ENCODE measurements at places on chromosomes 12 and 14.

DNA sequence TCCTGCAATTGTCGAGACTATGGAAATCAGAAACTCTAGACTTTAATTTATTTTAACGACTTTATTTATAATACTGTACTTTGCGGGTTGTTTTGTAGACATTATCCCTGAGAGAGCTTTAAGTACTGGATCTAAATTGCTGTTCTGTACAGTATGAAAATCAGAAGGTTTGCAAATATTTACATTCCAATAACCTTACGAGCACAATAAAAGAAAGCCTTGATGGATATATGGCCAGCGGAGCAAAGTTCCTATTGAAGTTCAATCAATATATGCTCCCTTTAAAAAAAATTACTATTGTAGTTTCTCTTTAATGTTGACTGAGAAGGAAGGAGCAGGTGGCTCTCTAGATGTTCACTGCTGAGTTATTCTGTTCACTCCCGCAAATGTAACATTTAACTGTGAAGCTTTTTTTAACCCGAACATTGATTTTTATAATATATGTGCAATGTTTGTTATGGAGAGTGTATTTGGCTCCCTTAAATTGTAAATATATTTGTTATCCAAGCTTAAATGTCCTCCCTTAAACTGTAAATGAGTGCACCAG is 235.3 kb downstream of the PLCZ1 start:
- no peak for DNase-seq

- no peak for DNase-seq
Measured at GRCh38 chr14:21978999-21979314, 305.3 kb upstream of the OR4E1 start.

DNA sequence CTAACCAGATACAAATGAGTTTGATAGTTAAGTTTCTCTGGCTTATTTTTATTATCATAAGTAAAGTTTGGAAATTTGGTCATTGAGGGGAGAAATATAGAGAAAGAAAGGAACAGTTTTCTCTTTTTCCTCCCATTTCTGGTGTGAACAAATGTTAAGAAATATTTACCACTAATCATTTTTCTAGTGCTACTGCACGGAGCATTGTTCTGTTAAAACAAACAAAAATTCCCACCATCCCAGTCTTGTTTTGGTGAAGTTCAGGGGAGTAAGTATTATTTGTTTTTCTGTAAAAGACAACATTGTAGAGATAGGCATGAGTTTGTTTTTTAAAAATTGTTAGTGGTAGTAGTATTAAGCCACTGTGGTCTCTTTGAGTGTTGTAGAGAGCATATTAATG is 135.3 kb downstream of the FGD4 start:
- no peak for DNase-seq

- DNase-seq: no peak
Measured at GRCh38 chr12:127169321-127170181, 1097.4 kb upstream of the TMEM132C start.

- no peak for DNase-seq
Measured at GRCh38 chr12:50690925-50691324, 73.0 kb upstream of the ATF1 start.

- DNase-seq: peak; percentile 56
Measured at GRCh38 chr12:71045781-71046180, 112.0 kb downstream of the TSPAN8 start.

GRCh38 chr14:31510222-31510621 is 22.4 kb upstream of the GPR33 start:
- no peak for DNase-seq

GRCh38 chr12:52050116-52050757 is 1.0 kb upstream of the NR4A1 start:
- no peak for DNase-seq

DNA sequence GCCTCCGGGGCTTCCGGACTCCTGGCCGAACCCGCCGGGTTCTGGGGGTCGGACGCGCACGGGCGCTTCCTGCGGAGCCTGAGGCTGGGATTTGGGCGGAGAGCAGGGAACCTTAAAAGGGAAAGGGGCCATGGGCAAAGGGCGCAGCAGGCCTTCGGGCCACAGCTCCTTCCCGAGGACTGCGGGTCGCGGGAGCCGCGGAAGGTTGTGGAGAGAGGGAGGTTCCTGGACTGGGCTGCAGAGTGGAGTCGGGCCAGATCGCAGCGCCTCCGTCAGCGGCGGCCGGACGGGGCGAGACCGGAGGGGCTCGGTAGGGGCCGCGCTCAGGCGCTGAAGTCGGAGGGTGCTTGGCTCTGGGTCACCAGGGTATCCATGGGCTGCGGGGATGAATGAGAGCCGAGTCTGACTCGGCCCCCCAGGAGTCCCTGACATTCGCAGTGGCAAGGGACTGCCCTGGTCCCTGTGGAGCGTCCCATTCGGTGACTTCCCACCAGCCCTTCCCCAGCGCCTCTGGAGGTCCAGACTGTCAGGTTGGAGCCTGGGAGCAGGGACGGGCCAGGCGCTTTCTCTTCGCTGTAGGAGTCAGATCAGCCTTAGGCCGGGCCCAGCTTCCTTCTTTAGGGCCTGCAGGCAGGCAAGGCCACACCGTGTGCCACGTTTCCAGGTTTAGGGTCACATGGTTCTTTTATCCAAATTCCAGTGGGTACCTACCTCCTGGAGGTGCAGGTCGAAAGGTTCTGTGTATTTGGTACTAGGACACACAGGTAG is 938 bp upstream of the SLC25A29 start:
- no peak for DNase-seq

DNA sequence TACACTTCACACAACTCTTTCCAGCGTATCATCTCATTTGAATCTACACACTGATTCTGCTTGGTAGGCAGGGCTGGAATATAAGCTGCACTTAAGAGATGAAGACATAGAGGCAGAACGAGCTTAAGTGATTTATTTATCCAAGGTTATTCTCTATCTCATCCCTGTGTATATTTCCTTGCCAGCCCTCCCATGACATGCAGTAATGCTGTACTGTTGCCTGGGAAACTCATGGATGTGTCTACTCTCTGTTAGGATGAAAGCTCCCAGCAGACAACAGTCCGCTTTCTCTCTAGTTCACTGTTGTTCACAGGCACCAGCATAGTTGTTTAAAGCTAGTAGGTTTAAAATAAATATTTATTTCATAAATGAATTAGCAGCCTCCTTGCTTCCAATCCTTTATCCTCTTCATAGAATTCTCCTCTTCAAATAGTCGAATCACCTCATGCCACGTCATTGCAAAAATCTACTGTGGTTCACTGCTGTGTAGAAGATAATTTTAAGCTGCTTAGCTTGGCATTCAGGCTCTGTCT is 25.4 kb downstream of the FGF6 start:
- no peak for DNase-seq

GRCh38 chr12:19915392-19916195 is 452.7 kb upstream of the PDE3A start:
- peak; percentile 58 for DNase-seq

- DNase-seq: no peak
Measured at GRCh38 chr12:93536766-93537488, 35.5 kb upstream of the SOCS2 start.

DNA sequence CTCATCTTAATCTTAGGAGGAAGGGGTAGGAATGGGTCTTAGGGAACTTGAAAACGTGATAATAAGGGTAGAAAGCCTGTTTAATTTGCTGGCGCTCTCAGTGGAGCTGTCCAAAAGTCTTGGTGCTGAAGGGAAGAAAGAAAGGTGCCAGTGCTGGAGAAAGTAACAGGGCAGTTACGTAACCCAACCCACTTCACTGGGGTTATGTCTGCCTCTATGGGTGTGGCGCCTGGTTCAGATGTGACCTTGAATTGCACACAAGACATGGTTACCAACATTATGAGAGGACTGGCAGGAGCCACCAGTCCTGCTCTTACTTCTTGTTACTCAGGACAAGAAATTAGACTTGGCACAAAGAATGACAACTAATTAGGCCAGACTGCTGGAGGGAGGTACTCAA is 18.6 kb upstream of the GPATCH2L start:
- DNase-seq: no peak

DNA sequence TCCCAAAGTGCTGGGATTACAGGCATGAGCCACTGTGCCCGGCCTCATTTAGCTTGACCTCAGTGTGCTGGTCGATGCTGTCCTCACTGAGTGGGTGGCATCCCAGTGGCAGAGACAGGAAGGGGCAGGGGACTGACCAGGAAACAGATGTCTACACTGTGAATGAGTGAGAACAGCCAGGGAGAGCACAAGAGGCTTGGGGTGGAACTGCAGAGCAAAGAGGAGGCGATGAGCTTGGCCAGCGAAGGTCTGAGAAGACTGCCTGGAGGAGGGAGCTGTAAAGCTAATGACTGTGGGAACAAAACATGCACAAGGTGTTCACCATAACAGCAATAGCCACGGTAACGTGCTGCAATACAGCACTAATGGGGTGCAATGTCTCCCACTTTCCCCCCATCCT is 57.2 kb upstream of the BEGAIN start:
- no peak for DNase-seq

DNA sequence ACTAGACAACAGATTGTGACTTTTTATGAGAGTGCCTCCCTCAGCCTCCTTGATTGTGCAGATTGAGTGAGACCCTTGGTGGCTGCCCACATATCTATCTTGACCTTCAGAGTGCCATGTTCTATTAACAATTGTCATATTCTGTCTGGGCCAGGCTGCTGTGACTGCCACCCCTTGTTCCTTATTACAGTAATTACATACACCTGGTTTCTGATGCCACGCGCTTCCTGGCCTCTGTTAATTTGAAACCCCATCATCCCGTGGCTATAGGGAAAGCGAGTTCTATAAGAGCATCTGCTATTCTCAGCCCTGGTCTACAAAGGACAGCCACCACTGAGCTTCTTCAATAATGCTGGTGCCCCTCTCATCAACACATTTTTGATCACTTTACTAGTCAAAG is 228.7 kb downstream of the PCNX1 start:
- DNase-seq: no peak

DNA sequence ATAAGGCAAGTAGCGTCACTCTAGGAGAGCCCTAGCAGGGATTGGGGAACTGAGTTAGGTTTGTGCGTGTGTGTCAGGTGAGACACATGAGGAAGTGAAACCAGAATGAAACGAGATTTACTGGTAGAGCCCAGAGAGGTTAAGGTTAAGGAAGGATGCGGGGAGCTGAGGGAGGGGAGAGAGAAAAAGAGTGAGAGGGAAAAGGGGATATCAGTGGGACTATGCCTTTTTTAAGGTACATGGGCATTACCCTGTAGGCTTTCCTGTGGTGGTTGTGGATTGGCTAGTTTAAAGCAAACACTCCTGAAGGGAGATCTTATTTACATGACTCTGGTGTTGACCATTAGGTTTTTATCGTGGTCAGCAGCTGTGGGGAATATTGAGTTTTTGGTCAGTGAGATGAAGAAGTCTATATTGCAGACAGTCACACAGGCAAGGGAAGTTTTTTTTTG is 13.9 kb downstream of the ZDHHC17 start:
- no peak for DNase-seq

- DNase-seq: no peak
Measured at GRCh38 chr12:119036878-119037825, 55.8 kb downstream of the SRRM4 start.

GRCh38 chr14:25461780-25462179 is 411.8 kb upstream of the STXBP6 start:
- DNase-seq: no peak

DNA sequence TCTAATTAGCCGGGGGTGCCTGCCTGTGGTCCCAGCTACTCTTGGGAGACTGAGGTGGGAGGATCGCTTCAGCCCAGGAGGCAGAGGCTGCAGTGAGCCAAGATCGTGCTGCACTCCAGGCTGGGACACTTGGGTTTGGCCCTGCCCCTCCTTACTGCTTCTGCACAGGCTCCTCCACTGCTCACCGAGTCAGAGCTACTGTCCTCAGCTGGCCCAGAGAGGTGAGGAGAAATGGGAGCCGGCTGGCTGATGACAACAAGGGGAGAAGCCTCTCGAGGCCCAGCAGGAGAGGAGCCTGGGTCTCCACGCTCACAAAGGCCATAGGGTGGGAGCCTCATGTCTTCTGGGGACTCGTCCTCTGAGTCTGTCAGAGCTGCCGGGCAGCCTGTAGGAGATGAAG is 13.7 kb downstream of the CALCOCO1 start:
- no peak for DNase-seq

GRCh38 chr14:76329951-76330350 is 46.0 kb upstream of the ESRRB start:
- DNase-seq: no peak

GRCh38 chr14:31962920-31963319 is 114.2 kb upstream of the ARHGAP5 start:
- DNase-seq: no peak

DNA sequence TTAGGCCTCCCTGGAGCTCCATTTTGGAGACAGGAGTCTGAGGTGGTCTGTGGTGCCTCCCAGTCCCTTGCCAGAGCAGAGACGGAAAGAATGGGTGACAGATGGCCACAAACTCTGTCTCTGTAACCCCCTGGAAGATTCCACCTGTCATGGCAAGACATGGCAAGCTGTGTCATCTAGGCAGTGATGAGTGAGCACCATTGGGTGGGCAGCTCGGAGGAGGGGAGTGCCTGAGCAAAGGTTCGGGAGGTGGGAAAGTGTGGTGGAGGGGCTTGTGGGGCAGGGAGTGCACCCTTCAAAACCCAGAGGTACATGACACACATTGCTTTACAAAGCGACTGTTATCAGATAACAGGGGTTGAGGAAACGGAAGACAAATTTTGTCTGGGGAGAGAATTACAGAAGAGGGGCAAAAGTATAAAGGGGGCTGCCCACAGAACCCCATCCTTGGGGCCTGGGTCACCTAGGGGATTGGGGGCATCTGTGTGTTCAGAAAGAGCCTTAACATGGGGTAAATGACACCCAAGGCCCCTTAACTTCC is 3.5 kb downstream of the RIN3 start:
- DNase-seq: no peak

DNA sequence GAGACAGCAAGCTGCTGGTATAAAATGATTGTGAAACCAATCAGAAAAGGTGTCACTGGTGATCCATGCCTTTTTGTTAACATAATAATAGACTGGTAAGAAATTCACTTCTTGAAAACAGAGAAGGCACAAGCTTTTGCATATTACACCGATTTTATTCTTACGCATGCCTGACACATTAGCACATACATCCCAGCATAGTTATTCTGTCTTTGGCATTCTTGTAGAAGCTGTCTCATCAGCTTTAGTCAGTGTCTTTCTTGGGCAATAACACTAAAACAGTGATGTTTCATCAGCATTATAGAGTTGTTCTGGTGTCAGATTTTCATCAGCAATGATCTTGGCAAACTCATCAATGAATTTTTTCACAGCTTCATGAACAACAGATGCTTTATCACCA is 283.4 kb upstream of the TMTC1 start:
- DNase-seq: no peak

GRCh38 chr12:1500095-1500801 is 94.1 kb downstream of the FBXL14 start:
- peak; percentile 97 for DNase-seq
